ENCODE measurements at places on chromosomes 1 and 21.

DNA sequence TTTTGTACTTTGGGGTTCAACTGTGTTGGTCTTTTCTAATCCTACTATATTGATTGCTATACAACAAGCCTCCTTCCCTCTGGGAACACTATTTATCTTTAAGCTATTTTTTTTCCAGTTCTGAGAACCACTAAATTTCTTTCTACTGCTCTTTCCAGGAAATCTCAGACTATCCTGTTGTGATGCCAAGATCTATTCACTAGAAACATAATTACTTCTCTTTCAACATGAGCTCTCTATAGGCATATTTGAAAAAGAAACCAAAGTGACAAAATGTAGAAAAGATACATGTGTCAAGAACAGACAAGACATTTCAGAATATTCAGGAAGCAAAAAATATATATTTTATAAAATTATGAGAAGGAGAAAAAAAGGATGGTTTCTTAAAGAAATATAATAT lies 82.9 kb downstream of the SLC44A5 start:
- no peak for DNase-seq

DNA sequence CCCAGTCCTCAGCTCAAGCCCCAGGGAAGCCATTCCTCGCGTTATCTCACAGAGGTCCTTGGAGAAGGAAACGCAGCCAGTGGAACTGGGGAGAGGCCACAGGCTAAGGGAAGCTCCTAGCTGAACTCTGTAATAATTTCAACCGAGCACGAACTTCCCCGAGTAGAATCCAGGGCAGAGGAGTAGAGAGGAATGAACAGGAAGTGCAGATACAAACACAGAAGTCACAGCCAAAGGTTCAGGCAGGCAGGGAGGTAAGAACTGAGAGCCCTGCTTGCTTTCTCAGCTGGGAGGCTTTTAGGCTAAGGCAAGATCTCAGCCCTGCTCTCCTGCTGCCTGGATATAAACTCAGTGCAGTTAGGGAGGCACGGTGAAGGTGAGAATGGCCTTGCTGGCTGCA lies 23.7 kb downstream of the WARS2 start:
- DNase-seq: no peak

GRCh38 chr1:165289556-165289955 lies 67.0 kb downstream of the LMX1A start:
- DNase-seq: no peak

GRCh38 chr1:26700711-26701110 lies 4.9 kb downstream of the ARID1A start:
- no peak for DNase-seq

DNA sequence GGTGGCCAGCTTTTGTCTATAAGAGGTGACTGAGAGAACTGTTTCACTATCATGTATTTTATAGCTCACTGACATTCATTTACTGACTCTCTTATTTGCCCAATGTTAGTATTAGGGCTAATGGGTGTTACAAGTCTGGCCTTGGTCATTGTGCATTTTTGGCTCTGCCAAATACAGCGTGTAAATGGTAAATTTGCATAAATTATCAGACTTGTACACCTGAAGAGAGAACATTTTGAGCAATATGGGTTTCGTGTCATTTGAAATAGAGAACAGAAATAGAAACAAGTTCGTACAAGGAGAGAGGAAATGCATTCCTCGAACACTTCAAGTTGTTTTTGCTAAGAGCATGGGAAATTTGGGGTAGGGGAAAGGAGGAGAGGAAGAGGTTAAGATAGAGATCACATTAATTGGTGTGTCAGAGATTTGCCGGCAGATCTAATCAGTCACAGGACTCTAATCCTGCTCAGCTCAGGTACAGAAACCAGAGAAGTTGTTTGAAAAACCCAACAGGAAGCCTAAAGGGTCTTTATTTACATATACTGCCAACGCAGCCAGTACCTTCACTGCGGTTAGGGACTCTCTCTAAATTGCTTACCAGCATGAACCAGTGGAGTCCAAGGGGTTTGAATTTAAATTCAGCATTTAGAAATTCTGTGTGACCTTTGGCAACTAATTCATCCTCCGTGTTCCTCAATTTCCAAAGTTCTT lies 261.5 kb downstream of the GPATCH2 start:
- no peak for DNase-seq

DNA sequence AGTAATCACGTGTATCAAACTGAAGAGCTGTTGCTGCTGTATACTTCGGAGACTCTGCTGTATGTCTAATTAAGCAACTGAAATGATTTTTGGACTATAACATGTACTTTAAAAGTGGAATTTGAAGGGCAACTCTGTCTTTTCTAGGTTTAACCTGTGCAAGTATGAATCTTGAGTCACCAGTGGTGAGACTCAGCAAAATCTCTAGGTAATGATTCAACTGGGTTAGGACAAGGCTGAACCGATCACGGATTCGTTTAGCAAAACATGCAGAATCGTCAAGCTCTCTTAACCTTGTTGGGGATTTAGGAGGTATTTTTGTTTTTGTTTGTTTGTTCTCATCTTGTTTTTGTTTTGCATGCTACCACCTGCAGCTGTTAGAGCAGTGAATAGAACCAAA lies 149.6 kb downstream of the CYYR1 start:
- DNase-seq: no peak

DNA sequence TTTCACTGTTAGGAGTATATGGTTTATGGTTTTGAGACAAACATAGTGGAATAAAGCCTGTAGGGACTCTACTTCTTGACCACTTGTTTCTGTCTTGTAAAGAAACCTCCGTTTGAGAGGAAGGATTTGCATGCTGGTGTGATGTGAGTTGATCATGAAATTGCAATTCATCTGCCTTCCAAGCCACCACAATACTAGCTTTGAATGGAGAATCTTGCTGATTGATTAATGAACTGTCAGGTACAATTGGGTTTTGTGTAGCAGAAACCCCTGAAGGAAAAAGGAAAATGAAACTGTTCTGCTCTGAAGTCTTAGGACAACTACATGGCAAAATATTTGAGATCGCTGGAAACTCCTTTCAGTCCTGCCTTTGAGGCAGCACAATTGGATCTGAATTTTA lies 90.7 kb downstream of the VPS13D start:
- DNase-seq: no peak

GRCh38 chr1:62325681-62326080 lies 6.4 kb upstream of the KANK4 start:
- no peak for DNase-seq

DNA sequence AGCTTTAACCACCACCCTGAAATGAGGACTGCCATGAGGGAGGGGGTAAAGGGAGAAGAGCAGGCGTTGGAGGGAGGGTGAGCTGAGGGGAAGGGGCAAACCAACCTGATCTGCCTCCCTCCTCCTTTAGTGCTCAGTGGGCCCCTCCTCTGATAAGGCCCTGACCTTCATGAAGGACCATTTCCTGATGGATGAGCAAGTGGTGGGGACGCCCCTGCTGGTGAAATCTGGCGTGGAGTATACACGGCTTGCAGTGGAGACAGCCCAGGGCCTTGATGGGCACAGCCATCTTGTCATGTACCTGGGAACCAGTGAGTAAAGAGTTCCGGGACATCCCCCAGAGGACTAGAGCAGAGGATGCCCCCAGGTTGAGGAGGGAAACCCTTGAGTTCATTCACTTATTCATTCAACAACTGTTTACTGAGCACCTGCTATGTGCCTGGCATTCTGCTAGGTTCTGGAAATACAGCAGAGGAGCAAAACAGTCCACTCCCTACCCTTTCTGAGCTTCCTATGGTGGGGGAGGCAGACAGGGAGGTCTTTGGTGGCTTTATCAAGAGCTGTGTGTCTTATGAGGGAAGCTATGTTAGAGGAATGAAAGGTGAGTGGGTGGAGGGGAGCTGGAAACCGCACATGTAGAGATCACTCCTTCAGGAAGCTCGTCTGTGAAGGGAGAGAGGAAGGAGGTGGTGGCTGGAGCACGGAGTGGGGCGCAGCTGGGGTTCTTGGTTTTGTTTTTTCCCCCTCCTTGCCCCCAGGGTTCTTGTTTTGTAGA lies 19.5 kb downstream of the SEMA4A start:
- no peak for DNase-seq

- DNase-seq: no peak
These were observed 17.9 kb downstream of the KDM1A start for GRCh38 chr1:23037081-23037740.

DNA sequence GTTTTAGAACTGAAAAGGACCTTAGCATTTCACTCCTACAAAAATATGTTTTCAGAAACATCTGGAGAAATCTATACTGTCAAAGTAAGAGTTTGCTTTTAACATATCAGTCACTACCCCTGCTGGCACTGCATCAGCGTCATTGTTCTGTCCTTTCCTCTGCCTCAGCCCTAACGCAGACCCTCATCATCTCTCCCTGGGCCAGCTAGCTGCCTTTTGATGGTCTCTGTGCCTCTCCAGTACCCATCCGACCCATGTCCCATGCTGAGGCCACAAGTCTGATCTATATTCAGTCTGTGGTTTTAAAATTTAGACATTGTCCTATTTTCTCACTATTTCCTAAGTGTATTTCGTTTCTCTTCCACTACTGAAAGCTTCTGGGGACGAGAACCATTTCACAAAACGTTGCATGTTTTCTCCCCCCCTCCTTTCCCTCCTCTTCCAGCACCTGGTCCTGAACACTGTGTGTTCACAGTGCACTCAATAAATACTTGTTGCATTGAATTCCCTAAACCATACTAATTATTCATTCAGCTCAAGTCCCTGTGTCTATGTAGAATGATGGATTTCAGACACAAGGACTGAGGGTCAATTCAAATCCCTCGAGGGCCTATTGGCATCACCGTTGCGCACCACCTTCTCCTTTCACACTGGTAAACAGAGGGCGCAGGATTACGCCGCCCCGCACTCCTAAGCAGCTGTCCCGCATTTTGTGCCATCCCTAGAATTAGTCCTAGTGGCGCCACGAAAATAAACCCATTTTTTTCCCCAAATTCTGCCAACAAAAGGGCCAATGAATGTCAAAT lies 53.4 kb downstream of the CD2 start:
- no peak for DNase-seq

GRCh38 chr1:25223471-25223870 lies 8.8 kb downstream of the SYF2 start:
- no peak for DNase-seq

DNA sequence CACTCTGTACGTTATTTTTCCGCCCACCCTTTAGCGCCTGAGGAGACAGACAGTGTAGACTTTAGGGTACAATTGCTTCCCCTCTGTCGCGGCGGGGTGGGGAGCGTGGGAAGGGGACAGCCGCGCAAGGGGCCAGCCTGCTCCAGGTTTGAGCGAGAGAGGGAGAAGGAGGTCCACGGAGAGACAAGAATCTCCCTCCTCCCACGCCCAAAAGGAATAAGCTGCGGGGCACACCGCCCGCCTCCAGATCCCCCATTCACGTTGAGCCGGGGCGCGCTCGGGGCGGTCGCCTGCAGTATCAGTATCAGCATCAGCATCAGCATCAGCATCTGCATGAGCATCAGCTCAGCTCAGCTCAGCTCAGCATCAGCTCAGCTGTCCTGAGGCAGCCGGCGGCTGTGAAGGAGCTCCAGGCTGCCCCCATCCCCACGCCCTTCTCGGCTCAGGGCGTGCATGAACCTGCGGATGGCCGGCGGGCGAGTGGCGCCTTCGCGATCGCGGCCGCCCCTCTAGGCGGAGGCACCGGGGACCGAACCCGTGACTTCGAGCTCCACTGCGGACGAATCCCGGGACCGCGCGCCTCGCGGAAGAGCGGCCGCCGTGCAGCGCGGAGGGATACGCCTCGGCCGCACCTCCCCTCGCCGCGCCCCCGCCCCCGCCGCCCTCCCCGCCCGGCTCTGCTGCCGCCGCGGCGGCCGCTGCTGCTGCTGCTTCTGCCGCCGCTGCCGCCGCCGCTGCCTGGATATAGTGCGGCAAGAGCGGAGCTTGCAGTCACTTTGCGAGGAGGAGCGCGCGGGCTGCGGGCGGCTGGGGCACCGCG lies at the start of gene NCAM2:
Gene NCAM2, plus strand, starts transcription at position 774 of the 820 bp plus-strand sequence.
- DNase-seq: peak; percentile 55

- peak; percentile 44 for DNase-seq
These were observed 5.1 kb upstream of the SSR2 start for GRCh38 chr1:156025876-156026275.

- DNase-seq: no peak
These were observed 156.9 kb upstream of the SOD1 start for GRCh38 chr21:31502537-31503143.

DNA sequence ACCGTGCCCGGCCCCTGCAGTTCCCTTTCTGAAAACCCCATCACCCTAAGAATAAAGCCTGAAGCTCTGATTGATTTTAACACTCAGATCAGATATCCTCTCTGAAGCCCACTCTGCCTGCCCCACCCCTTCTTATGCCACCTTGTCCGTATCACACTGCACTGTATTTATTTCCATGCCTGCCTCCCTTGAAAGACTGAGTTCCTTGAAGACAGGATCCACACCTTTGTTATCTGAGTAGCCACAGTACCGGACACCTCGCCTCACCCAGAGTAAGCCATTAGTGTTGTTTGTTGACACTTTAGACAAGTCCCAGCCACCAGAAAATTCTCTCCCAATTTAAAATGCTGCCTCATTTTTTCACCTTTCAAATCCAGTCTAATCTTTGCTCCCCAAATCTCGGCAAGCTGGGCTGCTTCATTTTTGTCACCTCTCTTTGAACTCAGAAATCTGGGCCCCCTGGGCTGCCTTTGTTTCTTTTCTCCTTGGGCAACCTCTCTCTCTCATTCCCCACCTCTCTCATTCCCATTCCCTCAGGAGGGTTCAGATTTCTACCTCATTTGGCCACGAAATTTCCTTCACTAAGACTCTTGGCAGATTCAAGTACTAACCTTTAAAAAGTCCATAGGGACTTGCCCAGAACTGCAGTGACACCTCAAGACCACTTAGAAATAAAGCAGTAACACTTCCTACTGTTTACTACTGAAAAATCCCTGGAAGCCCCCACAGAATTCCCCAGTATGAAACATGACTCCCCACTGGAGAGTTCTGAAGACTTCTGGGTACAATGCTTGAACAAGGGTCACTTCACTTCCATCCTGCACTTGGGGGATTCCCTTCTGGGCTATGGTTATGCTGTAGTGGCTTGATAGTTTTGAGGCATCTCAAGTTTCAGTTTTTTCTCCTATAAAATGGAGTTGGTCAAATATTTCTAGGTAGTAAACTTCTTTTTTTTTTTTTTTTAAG lies 8.7 kb upstream of the PPP1R15B start:
- no peak for DNase-seq

GRCh38 chr1:236413688-236414087 lies 19.6 kb downstream of the EDARADD start:
- DNase-seq: no peak

- peak; percentile 82 for DNase-seq
These were observed 16.7 kb downstream of the ALX3 start for GRCh38 chr1:110053552-110054428.

DNA sequence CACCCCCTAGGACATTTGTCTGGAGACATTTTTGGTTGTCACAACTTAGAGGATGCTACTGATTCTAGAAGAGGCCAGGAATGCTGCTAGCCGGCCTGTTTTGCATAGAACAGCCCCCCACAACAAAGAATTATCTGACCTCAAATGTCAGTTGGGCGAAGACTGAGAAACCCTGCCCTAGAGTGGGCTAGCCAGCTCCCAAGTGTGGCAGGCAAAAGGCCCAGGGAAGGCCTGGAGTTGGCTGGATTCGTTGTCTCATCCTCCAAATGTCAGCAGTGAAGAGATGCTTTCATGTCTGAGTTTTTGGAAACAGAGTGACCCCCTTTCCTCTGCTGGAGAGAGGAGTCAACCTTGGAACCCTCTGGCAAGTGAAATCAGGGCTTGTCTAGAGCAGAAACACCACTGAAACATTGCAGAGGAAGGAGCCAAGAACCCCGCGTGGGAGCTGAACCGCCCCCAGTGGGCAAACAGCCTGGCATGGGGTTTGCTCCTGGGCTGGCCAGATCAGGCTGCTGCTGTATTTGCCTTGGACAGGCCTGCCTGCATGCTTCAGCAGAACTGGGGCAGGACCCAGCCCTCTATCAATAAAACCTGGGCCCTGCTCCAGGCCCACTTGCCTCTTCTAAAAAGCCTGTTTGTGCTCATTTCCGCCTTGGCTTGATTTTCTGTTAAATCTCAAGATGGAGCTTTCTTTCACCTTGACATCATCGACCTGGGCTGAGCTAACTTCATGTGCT lies 32.9 kb downstream of the RASSF5 start:
- no peak for DNase-seq
